Stimulated activated CD4-positive, alpha-beta T cell treated with anti-CD3 and anti-CD28 coated beads, Interleukin-2, amount 100 ng/mL, for 24 hours (primary cell): ENCODE measurements at places on chromosomes 1 and 21.

DNA sequence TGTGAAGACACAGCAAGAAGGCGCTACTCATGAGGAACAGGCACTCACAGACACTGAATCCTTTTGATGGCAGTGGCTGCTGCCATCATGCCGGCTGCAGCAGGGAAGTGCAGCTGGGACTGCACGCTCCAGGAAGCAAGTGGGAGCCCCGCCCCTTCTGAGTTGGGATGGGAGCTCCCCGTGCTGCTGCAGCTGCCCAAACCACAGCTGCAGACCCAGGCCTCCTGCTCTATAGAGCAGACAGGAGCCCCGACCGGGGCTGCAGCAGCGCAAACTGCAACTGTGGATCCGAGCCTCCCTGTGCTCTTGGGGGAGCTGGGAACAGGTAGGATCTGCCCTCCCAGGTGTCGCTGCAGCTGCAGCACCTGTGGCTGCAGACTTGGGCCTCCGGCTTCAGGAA, 65.2 kb upstream of the MARK1 start:
- DNase-seq = no peak

DNA sequence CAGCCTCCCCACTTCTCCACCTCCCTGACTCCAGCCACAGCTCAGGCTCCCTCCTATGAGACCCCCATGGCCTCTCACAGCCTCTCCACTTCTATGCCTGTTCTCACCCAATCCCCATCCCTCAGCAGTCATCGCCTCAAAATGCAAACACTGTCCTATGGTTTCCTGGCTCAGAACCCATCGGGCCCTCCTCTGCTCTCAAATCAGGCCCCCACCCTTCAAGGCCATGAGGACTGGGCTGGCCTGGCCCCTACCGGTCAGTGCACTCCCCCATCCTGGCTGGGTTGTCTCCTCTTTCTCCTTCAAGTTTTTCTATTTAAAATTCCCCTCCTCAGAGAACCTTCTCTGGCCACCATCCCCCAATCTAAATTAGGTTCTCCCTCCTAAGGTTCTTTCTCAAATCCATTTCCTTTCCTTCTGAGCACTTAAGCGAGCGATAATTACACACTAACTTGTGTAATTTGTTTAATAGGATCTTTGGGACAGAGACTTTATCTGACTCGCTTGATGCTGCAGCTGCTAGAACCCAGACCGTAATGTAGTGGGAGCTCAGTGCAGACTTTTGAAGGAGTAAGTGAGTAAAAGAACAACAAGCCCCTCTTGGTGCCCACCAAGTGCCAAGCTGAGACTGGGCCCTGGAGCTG, 347.2 kb downstream of the MATN1 start:
- no peak for DNase-seq

DNA sequence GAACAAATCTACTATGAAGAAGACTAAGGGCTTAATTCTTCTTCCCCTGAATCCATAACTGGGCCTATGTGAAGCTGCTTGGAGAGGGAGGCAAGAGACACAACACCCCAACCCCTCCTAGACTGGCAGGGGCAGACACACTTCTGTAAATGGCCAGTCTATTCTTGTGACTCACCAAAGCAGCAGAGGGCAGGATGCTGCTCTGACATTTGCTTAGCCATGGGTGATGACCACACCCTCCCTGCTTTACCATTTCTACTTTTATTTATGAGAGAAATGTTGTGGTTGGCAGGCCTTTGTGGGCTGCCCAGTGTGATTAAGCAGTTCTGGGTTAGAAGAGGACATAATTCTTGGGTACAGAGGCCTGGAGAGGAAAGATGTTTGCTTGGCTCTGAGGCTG, 189.8 kb upstream of the DPYD start:
- DNase-seq = no peak

- DNase-seq = no peak
Observed at GRCh38 chr21:41761934-41762635, 4.8 kb downstream of the RIPK4 start.
